ENCODE measurements at places on chromosomes 12 and 14. TPM values are rescaled to one million over a fixed set of nuclear protein-coding genes. Genes with fewer than 3 reads are reported as not detected.

- DNase-seq = no peak
Measured at GRCh38 chr14:105471823-105472485, 2.7 kb upstream of the CRIP2 start.

- DNase-seq = no peak
Measured at GRCh38 chr12:120006258-120006975, 17.4 kb downstream of the BICDL1 start.

DNA sequence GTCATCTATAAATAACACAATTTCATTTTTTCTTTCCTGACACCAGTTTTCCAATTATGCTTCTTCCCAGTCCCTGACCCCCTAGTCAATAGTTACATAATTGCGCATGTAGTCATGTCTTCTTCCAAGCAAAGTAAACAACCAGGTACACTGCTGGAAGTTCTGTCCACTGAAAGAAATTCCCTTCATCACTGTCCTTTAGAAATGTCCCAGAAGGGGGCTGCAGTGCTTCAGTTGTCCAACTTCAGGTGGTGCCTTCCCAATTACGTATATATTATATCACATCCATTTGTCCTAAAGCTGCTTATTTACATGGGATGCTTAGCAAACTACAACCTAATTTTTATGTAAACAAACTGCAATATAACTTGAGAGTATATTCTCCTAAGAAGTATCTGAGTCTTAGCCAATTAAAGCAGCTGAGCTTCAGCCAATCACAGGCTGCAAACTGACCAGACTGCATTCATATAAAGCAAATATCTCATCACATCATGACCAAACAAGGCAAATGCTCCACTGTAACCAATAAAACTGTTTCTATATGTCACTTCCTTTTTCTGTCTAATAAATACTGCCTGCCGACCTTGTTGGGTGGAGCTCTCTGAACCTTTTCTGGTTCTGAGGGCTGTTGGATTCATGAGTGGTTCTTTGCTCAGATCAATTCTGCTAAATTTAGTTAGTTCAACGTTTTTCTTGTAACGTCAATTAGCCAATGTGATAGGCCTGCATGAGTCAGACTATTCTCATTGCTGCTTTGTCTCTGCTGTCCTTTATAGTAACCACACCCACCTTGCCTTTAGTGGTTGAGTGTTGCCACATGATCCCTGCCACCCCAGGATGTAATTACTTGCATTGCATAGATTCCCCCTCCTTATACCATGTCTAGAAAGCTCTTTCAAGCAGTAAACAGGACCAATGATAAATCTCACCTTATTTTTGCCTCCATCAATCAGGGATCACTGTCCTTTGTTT lies 239.3 kb downstream of the ALG10B start:
- DNase-seq = no peak

DNA sequence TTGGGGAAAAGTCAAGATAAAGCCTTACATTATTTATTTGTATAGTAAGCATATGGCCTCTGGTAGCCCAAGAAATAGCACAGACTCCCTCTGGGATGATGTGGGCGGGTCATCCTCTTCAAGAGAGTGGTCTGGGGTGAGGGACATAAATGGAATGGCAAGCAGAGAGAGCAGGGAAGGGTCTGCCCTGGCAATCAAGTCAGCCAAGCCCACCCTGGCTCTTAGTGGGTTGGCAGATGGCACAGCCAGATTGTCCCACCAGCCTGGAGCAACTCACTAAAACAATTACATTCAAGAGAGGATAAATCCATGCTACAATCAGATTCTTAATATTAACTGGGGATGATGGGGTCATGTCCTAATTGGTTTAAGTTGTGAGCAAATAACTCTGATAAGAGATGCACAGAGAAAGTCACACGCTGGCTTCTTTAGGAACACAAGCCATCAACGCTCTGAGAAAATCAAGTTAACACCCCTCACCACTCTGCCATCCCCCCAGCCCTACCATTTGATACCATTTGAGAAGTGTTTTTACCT lies 2.8 kb upstream of the PELI2 start:
- DNase-seq = no peak

- DNase-seq = no peak
Measured at GRCh38 chr12:50024805-50025186, 498 bp downstream of the RACGAP1 start.

GRCh38 chr12:67919406-67919805 lies 69.8 kb upstream of the IFNG-AS1 start:
- DNase-seq = no peak

DNA sequence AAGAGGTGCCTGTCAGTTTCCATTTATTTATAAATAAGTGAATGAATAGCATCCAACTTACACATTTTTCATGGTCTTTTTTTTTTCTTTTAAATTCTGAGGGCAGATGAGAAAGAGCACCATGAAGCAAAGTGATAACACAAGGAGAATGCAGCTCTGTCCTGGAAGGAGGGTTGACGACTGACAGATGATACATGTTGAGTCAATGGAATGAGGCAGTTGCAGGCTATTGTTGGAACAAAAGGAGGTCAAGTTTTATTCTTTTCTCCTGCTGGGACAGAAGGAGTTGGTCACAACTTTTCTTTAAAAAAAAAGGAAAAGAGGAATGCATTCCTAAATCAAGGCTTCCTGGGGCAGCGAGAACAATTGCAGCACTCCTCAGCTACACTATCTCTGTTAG lies 119.9 kb upstream of the PLEKHG7 start:
- no peak for DNase-seq

DNA sequence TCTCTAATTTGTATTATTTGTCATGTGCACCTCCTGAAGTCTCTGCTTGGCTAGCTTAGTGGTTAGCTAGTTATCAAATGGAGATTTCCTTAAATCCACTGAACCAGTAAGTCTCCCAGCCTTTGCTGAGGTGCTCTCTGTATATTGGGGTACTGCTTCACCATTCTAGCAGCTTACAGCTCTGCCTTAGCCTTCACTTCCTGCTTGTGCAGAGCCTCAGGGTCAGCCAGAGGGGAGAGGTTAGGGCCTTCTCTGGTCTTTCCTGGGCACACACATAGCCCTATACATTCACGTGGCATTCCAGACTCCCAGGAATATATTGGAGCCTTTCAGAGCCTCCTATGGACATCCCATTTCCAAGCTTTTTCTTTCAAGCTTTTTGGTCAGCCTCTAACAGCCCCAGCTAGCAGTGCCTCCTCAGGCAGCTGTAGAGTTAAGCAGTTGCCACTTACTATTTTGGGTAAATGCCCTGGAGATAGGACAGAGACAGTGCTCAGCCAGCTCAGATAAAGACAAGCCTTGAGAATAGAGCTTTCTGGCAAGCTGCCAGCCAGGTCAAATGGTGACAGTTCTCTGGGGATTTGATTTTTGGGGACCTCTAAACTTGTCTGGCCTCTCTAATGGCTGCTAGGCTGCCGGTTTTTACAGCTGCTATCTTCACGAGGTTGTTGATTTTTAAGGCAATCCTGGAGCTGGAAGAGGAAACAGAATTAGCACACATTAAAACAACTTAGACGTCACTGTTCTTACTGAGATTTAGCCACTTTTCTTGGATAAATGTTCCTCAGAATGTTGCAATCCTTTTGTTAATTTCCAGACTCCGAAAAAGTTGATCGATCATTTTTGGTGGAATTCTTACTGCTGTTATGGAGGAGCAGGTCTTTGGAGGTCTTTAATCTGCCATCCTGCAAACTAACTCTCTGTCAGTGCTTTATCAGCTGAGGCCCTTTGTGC lies 32.9 kb downstream of the FBXW8 start:
- no peak for DNase-seq

GRCh38 chr14:62329427-62329826 lies 567.2 kb downstream of the SNAPC1 start:
- DNase-seq = no peak

- DNase-seq = no peak
Measured at GRCh38 chr12:26520869-26521268, 312.1 kb downstream of the ITPR2 start.

DNA sequence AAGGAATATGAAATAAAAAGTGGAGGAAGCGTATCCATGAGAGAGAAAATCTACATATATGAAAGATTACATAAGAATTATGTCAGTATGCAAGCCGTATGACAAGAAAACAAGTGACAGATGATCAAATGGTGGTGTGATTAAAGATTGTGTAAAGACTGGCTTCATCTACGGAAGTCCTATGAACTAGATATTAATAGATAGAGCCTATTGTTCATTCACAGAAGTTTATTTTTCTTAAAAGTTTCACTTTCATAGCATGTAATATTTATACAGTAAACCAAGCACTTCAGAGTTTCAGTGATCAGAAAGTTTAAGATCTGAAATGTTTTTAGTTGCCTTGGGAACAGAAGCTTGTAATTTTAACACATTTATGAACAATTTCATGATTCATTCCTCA lies 84.5 kb downstream of the VRK1 start:
- no peak for DNase-seq

DNA sequence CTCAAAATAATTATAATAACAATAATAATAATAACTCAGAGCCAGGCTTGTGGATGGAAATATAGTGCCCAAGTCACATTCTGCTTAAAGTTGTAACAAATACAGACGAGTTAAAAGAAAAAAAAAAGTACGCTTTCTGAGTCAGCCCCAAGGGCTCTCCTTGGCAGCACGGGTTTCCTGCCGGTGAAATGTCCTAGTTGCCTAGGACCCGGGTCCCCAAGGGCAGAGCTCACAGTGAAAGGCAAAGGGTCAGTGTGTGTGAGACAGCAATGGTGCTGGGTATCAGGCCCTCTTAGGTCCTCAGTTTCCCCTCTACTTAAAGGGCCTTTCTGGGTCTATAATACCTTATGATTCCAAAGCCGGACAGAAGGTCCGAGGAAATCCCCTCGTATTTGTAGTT lies 96.3 kb upstream of the CLMN start:
- DNase-seq = no peak

DNA sequence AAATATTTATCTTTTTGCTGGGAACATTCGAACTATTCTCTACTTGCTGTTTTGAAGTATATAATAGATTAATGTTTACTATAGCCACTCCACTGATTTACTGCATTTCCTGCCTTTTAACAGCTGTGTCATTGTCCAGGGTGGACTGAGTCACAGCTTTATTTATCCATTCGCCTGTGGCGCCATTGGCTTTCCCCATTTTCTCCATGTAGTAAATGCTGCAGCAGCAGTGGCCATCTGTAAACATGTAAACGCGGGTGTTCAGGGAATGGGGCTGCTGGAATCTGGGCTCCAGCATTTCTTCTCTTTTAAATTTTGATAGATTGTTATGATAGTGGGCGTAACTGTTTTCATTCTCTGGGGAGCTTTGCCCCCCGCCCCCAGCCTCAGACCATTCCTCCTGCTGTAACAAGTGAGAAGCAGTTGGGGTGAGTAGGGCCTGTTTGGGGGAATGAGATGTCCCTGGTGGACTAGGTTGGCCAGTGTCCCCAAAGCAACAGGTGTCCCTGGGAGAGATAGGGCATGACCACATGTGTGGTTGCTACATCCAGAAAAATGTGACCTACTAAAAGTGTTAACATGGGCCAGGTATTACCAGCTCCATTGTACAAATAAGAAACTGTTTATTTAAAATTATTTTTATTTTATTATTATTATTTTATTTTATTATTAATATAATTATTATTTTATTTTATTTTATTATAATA lies 32.9 kb downstream of the RIN3 start:
- no peak for DNase-seq

- peak; percentile 46 for DNase-seq
Measured at GRCh38 chr14:76710056-76711010, 50.9 kb upstream of the VASH1 start.

- peak; percentile 22 for DNase-seq
Measured at GRCh38 chr14:66233591-66233990, 252.6 kb upstream of the CCDC196 start.

TAS2R30 gene
- 0.52 TPM for polyA plus RNA-seq

OR10P1 gene
- polyA plus RNA-seq = not detected

TAMALIN gene
- polyA plus RNA-seq = 23.4 TPM

GPR68 gene
- 3.1 TPM for polyA plus RNA-seq

SMCO3 gene
- polyA plus RNA-seq = 2.1 TPM
